Thyroid gland (tissue), 4 donors: ENCODE measurements at places on chromosomes 12 and 14. TPM values are rescaled to one million over a fixed set of nuclear protein-coding genes. Genes with fewer than 3 reads are reported as not detected.
A peak's percentile ranks its signal among the peaks of the same experiment; 100 is the strongest.

DNA sequence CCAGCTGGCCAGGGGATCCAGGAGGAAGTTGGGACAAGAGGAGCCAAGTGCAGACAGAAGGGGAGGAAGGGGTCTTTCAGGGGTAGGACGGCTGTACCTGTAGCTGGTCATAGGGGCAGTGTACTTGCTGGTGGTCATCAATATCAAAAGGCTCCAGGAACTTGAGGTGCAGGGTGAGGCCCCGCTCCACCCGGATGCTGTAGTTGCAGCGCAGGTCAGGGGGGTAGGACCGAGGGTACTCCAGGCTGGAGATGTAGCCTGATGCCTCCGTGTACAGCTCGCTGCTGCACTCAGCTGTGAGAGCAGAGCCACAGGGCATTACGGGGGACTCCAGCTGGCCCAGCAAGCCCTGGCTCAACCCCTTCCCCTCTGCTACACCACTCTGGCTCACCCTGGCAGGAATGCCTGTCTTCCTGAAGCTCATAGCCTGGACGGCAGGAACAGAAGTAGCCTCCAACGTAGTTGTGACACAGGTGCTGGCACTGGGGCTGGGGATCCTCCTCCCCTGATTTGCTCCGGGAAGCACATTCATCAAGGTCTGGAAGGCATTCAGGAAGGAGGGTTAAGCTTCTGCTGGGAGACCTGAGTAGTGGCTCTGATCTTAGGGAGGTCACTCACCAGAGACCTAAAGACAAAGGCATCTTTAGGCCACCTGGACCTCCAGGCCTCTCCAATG lies 2.9 kb downstream of the C1R start:
- no peaks in the 10 kb centered on the region for H3K27me3 ChIP-seq
- H3K27ac ChIP-seq = peak overlapping the region; percentile 63
- DNase-seq = no peak
- H3K4me1 ChIP-seq = peaks cover 21% of the 10 kb centered on the region
- no peak overlapping the region for H3K4me3 ChIP-seq
- H3K36me3 ChIP-seq = no peaks in the 10 kb centered on the region

DNA sequence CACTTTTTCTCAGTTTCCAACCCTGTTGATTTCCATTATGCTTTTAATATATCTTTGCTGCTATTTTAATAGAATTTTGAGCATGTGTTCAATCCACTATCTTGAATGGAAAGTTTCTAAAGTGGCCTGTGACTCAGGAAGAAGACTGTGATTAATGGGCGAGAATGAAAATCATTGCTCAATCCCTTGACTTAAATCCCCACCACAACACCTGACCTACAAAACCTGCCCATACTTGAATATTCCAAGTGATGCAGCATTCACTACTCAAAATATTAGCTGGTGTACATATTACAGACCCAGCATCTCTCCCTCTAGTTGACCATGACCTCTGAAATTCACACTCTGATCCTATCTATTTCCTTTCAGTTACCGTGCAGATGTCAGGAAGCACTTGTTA lies 1.3 kb upstream of the OAS3 start:
- H3K4me1 ChIP-seq = peaks cover 11% of the 10 kb centered on the region
- DNase-seq = no peak
- no peak overlapping the region for H3K27ac ChIP-seq
- H3K4me3 ChIP-seq = no peak overlapping the region
- no peaks in the 10 kb centered on the region for H3K36me3 ChIP-seq

DNA sequence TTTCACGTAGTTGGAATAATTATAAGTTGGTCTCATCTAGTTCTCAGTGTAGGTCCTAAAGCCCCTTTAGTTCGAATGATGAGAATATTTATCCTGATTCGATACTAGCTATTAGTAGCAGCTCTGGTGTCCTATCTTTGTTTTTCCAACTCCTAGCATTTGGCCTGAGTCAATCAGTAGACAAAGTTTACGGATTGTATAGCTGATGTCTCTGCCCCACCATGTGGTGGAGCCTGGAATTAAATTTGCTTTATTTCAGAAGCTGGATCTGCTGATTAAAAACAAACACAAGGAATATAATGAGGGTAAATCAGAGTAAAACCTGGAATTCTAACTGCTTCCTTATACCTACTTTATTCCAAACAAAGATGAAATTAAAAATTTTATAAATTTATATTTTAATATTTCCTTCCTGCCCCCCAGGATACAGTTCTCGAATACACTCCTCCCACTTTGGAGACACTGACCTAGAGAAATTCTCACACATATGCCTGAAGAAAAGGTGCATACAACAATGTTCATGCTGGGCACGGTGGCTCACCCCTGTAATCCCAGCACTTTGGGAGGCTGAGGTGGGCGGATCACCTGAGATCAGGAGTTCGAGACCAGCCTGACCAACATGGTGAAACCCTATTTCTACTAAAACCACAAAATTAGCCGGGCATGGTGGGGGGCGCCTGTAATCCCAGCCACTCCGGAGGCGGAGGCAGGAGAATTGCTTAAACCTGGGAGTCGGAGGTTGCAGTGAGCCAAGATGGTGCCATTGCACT lies 7.6 kb upstream of the BRMS1L start:
- H3K4me1 ChIP-seq = no peaks in the 10 kb centered on the region
- DNase-seq = peak; percentile 31
- no peaks in the 10 kb centered on the region for H3K36me3 ChIP-seq
- H3K27me3 ChIP-seq = no peaks in the 10 kb centered on the region
- no peak overlapping the region for H3K27ac ChIP-seq

BICDL1 gene
- total RNA-seq = 10.5 TPM

NELL2 gene
- total RNA-seq = 22.2 TPM

TCL1B gene
- total RNA-seq = not detected

COPZ1 gene
- 181 TPM for total RNA-seq

VRTN gene
- not detected for total RNA-seq

NGB gene
- total RNA-seq = not detected

C12orf57 gene
- total RNA-seq = 666 TPM

ACOT6 gene
- not detected for total RNA-seq

NRXN3 gene
- total RNA-seq = 1.6 TPM
